Stimulated activated CD4-positive, alpha-beta T cell treated with anti-CD3 and anti-CD28 coated beads, Interleukin-1b, Interleukin-23, amount 100 ng/mL, for 1 hour (primary cell): ENCODE measurements at places on chromosomes 2 and 18.

DNA sequence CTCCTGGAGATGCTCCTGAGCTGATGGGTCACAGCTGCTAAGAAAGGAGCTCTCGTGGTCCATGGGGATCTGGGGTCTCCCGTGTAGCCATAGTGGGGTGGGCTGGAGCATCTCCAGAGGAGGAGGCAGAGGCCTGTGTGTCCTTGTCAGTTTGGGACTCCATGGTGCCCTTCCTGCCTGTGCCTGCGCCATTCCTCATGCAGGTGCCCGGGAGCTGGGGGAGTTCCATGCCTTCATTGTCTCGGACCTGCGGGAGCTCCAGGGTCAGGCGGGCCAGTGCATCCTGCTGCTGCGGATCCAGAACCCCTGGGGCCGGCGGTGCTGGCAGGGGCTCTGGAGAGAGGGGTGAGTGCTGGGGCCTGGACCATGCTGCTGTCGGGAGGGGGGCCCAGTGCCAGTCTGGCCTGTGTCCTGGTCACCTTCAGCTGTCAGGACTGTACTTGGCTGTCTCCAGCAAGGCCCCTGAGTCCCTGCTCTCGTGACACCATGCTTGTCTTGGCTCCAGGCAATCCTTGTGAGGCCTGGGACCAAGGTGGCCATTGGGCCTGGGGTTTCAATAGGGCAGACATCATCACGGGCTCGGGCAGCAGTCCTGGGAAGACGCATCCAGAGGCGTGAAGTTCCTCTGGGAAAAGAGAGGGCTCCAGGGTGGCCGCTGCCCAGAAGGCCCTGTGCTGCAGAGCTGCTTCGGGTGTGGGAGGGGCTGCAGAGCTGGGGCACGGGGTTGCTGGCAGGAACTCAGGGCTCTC lies 7.3 kb downstream of the CAPN10 start:
- no peak for DNase-seq

- DNase-seq = no peak
Measured at GRCh38 chr2:108906403-108907077, 82.5 kb downstream of the EDAR start.

- DNase-seq = no peak
Measured at GRCh38 chr2:116879650-116880160, 934.8 kb upstream of the DDX18 start.

- DNase-seq = no peak
Measured at GRCh38 chr2:190961918-190962487, 52.0 kb downstream of the STAT1 start.

- DNase-seq = no peak
Measured at GRCh38 chr2:18883616-18884456, 294.5 kb upstream of the NT5C1B start.

DNA sequence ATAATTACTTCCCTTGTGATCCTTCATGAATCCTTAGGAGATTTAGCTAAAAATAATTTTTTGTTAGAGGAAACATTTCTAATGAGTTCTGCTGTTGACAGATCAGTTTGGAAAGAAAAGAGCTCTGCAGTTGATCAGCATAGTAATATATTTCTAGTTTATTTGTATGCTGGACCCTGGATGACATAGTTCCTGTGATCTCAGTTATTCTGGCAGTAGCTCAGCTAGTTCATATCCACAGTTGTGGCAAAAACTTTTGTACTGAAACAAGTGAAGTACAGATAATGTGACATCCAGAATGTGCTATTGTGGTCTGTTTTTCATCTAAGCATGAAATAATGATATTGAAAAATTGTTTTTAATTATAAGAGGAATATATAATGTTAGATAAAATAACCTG lies 33.7 kb downstream of the ABI2 start:
- no peak for DNase-seq

DNA sequence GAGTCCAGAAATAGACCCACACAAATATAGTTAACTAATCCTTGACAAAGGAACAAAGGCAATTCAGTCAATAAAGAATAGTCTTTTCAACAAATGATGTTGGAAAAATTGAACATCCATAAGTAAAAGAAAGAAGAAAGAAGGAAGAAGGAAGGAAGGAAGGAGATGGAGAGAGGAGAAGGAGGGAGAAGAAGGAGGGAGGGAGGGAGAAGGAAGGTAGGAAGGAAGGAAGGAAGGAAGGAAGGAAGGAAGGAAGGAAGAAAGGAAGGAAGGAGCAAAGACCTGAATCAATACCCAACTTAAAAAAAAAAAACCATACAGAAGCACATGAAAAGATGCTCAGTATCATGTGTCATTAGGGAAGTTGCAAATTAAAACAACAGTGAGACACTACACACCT lies 148.3 kb downstream of the ATL2 start:
- DNase-seq = no peak

DNA sequence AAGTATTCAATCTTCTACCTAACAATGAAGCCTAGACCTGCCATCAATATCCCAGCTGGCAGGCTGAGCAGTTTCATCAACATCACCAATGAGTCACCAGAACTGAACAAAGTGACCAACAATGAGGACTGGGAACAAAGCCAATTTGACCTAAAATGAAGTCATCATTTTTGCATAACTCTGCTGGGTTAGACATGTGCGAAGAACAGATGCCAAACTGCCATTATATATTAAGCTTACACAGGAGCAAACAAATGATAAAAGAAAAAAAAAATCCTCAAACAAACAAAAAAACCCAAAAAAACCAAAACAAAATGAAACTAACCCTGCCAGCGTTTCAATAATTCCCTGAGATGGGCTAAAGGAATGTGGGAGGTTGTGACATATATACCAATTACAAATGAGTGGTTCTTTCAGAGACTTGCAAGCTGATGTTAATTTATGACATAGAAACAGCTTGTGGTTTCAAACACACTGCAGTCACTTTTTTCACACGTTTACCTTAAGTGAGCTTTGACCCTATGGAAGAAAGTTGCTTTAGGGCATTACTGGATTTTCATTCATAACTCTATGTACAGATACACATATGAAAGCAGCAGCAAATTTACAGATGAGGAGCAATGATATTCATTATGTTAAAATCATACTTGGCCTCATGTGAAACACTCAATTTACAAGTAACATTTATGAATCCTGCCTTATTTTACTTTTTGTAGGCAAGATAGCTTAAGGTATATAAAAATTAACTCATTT lies 56.9 kb upstream of the CCDC141 start:
- DNase-seq = no peak

DNA sequence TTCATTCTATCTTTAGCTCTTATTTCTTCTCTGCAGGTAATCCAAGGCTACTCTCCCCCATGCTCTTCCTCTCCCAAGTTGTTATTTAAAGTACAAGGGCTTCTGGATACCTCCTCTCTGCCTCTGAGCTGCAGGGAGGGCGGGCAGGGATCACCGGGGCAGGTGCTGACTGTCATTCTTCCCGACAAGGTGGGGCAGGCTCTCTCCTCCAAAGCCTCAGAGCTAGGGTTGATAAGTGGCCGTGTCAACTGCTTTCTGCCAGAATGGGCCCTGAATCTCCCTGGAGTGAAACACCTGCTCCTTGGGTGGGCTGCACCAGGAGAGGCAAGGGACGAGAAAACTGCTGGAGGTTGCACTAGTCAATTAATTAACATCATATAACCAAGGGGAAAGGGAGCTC lies 250.3 kb downstream of the SLC4A3 start:
- DNase-seq = no peak

DNA sequence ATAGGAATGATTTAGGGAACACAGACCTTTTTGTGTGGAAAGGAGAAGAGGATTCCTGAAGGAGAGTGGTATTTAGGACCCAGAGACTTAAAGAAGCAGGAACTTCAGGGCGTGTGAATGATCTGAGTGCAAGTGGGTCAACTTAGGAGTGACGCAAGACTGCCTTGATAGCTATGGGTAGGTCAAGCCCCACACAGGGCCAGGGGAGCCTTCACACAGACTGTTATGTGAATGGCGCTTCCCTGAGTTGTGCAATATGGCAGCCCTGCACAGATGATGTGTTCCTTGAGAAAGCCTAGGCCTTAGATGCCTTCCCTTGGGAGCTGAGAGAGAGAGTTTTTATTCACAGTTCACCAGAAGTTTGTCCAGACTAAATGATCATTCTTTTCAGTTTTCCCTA lies 47.1 kb upstream of the IGFBP5 start:
- DNase-seq = no peak

DNA sequence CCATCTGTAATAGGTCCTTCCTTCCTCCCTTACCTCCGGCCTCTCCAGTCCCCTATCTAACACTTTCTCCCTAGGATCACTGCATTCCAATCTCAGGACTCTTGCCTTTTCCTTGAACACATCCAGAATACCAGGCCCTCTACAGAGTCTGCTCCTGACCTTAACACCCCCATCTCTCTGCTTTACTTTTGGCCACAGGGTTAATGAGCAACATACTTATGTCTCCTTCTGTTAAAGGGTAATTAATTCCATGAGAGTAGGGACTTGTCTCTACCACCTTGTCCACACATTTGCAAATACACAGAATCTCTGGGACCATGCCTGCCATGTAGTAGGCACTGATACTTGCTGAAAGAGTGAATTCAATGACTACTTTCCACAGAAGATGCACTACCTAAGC lies 94.9 kb downstream of the COBLL1 start:
- DNase-seq = no peak

DNA sequence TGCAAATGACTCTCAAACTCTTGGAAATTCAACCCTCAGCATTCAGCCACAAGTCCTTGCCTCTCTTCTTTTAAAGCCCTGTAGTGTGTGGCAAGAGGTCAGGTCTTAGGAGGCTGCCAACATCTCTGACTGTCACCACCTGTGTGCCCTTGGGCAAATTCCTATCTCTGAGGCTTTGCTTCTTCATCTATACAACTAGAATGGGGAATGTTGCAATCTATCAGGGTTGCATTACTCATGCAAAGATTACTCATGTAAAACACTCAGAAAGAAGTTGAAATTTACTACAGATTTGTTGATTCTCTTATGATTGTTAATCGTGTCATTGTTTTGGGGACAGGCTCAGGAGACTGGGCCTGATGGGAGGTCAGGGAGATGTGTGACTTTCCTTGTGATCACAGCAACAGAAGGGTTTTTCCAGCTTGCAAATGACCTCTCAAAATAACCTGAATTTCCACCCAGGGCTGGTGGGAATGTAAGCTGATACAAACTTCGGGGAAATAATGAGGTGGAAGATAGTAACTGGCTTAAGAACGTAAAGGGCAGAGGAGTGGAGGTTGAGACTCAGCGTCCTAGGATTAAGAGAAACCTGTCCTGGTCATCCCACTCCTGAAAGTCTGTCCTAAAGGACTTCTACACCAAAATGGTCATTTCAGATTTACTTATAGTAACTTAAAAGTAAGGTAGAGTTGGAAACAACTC lies 32.1 kb upstream of the SIGLEC15 start:
- DNase-seq = no peak

DNA sequence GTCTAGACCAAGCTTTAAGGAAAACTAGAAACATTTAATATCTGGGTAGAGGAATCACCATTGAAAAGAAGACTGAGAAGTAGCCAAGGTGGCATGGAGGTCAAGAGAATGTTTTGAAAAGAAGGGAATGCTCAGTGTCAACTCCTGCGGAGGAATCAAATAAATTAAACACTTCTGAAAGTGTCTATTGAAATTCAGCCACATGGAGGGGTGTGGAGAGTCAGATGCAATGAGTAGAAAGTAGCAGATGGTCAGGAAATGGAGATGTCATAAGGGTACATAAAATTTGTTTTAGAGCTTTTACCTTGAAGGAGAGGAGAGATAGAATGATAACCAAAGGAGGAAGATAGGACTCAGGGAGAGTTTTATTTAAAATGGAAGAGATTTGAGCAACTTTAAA lies 35.1 kb downstream of the NLRC4 start:
- no peak for DNase-seq

GRCh38 chr2:64267699-64268098 lies 123.5 kb upstream of the PELI1 start:
- no peak for DNase-seq

DNA sequence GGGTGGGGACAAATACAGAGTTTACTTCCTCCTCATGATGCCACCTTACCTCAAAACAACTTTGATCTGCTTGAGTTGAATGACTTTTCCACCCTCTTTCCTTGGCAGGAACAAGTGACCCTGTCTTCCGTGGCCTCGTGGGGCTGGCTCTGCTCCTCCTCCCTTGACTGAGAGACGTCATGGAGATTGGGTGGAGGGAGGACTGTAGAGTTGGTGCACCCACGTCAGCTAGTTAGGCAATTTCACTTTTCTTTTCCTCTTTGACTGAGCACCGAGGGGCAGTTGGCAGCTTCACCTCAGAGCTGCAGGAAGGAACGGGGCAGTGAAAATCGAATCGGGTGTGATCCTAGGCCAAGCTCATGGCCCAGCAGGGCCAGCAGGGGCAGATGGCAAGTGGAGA lies at the start of gene SP140:
SP140 (plus strand) TSS at position 251 of the 400 bp plus-strand sequence; CDS start at position 360, 109 bp downstream.
- peak; percentile 64 for DNase-seq

DNA sequence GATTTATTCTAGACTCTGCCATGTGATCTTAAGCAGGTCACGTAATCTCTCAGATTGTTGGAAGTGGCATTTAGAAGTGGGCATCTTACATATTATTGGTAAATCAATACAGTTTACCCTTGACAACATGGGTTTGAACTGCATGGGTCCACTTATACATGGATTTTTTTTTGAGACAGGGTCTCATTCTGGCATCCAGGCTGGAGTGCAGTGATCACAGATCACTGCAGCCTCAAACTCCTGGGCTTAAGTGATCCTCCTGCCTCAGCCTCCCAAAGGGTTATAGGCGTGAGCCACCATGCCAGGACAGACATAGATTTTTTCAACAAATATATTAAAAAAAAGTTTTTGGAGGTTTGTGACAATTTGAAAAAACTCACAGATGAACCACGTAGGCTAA lies 144.7 kb downstream of the OTX1 start:
- no peak for DNase-seq

GRCh38 chr18:6482198-6482977 lies 67.7 kb upstream of the L3MBTL4 start:
- no peak for DNase-seq

DNA sequence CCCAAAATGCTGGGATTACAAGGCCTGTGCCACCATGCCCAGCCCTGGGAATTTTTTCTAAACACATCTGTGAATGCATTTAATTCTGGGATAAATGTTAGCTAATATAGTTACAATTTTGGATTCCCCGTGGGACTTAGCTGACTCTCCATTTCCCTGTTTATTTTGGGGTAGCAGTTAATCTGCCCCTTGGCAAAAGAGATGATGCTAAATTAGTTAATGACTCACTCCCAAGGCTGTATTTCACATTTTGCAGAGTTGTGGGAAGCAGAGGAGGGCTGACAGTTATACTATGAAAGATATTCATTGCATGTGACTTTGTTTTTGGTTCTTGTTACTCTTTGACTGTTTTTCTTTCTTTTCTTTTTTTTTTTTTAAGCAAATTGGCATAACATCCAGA lies 3.2 kb downstream of the MTHFD2 start:
- no peak for DNase-seq

- no peak for DNase-seq
Measured at GRCh38 chr2:33437297-33437696, 39.2 kb upstream of the RASGRP3 start.

DNA sequence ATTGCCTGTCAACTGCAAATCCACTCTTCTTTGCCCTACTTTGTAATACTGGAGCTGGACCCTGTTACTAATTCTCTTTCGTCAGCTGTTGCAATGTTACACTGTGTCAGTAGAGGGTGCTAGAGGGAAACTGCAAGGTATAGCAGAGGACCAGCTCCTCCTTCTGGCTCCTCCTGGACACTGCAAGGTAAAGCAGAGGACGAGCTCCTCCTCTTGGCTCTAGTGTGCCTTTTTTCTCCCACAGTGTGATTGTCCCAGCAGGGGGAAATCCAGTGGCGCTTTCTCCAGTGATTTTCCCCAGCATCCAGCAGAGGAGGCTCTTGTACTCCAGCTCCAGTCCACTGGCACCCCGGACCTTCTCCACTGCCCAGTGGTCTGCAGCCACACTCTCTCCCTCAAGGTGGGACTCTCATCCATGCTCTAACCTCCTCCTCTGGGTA lies 95.6 kb downstream of the CAPN13 start:
- peak; percentile 64 for DNase-seq

GRCh38 chr2:233764761-233765160 lies 4.7 kb downstream of the UGT1A1 start:
- DNase-seq = no peak
